ENCODE measurements at places on chromosomes 6 and 20.

GRCh38 chr20:46144432-46145025 lies 26.4 kb downstream of the CD40 start:
- DNase-seq = no peak

GRCh38 chr6:123925842-123926399 lies 122.3 kb downstream of the NKAIN2 start:
- no peak for DNase-seq

- no peak for DNase-seq
Observed at GRCh38 chr6:36818756-36819155, 20.5 kb downstream of the CPNE5 start.

DNA sequence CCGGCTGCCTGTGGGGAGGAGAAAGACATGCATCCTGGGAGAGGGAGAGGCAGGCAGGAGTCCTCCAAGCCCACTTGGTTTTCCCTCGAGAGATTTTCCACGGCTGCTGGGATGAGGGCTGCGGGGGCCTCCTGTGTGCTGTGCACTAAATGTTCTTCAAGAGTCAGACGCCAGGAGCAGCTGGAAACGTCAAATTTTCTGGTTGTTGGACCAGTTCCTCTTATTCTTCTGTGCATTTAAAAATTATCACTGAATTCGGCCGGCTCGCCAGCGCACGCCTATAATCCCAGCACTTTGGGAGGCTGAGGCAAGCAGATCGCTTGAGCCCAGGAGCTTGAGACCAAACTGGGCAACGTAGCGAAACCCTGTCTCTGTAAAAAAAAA lies 32.8 kb upstream of the NTSR1 start:
- DNase-seq = no peak

DNA sequence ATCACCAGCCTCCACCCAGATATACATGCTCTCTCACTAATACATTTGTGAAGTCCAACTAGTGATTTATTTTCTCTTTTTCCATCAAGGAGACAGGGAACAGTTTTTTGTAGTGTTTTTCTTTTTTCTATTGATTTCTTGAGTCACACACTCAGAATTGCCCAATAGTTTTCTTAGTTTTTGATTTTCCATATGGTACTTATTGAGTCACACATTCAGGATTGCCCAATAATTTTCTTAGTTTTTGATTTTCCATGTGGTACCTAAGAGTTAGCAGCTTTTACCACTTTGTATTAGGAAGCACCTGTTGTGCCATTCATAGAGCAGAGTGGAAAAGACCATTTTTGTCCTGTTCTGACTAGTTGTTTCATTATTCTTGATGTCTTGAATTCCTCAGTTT lies 1268.8 kb downstream of the EPHA7 start:
- DNase-seq = no peak

DNA sequence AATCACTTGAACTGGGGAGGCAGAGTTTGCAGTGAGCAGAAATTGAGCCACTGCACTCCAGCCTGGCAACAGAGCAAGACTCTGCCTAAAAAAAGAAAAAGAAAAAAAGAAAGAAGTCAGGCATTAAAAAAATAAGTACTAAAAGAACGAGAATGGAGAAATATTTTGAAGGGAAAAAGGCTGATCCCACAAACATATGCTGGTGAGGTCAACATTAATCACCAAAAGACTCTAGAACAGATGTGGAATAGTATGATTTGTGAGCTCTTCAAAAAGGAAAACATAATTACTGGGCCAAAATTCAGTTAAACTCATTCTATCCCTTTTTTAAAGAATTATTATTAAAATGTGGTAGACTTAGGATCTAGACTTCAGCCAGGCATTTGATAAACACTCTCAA lies 61.2 kb upstream of the NRSN1 start:
- no peak for DNase-seq

DNA sequence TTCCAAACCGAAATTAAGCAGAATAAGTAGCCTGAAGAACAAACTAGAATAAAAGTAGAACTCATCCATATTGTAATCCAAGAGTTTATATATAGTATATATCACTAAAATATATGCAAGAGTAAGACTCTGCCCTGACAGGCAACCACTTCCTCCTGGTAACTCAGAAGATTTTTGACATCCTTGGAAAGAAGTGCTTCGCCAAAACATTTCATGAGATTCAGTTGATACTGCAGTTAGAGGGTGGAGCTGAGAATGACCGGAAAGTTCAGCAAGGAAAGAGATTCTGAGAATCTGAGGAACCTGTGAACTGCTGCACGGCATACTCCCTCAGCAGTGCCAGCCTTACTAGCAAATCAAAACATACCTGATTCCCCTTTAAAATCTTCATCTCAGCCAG lies 79.6 kb downstream of the CDK19 start:
- DNase-seq = no peak

- DNase-seq = no peak
Observed at GRCh38 chr20:40591536-40591935, 97.5 kb downstream of the MAFB start.

GRCh38 chr6:133343220-133343619 lies 102.1 kb downstream of the EYA4 start:
- DNase-seq = no peak

DNA sequence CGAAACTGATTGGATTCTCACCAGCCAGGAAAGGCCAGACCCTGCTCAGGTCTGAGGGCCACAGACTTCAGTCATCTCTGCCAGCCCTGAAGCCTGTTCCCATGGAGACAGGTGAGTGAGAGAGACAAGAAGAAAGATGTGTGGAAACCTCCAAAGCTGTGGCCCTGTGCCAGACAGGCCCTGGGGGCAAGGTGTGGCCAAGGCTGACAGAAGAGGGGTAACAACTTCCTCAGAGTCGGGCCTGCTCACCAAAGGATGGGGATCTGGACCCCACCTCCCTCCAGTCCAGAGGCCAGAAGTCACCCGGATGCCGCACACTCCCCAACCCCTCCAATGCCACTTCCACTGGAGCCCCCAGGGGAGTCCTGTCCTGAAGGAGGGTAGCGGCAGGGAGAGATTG lies 73.6 kb downstream of the MDGA1 start:
- no peak for DNase-seq

DNA sequence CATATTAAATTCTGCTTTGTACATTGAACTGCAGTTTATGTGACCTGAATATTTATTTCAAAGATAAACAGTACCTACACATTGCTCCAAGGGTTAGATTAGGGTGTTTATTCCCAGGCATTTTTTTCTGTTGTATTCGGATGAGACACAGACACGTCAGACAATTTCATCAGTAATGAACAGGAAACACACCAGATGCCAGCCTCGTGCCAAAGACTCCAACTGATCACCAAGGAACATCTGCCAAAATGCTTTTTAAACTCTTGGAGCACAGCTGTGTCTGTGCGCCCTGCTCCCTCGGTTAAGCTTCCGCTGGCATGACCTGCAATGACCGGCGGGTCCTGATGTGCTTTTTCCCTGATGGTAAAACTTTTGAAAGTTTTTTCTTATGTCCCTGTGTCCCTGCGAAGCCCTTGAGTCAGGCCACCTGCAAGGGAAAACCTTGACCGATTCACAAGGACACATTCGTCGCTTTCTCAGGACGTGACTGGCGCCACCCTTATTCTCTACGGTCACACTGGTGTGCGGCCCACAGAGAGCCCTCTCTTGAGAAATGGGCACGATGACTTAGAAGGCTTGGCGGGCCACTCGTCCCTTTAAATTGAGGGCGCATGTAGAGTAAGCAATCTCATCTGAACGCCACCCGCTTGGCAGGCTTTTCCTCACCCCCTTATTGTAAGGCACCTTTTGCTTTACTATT lies 173.9 kb downstream of the QKI start:
- DNase-seq = no peak

GRCh38 chr6:3085074-3085473 lies 16.8 kb downstream of the RIPK1 start:
- no peak for DNase-seq

DNA sequence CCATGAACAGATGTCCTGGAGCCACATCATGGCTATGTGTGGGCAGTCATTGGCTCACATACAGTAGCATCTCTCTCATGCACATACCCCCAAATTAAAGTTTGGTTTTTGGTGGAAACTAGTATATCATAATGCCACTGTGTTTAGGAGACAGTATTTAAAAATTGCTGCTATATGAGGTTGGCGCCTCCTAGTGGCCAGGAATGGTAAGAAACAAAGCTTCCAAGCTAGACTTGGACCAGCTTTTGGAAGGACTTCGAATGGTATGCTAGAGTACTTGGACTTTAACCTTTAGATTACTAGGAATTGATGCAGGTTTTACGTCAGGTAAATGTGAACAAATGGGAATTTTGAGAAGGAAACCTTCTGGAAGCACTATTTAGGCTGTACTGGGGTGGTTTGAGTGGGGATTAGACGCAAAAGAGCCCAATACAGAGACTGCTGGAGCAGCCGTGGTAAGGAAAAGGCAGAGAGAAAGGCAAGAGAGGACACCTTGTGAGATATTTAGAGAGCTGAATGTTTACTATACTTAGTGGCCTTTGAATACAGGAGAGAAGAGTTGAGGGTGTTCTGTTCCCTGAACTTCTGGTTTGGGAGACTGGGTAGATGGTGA lies 23.8 kb downstream of the PRSS35 start:
- DNase-seq = peak; percentile 40

- DNase-seq = no peak
Observed at GRCh38 chr6:112362812-112363570, 15.9 kb downstream of the RFPL4B start.

DNA sequence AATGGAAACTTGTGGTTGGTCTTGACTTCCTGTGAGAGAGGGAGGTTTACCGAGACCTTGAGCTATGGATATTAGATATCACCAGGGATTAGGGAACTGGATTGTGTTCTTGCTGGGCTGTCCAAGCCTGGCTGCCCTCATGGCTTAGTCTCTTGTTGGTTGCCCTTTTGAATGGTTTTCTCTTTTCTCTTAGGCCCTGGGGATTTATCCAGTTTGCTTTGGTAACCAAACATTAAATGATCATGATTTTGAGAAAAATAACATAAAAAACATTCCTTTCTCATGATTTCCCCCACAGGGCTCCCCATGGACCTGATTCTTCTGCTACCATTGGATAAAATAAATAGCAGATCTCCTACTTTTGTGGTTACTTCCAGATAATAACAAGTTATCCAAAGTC lies 306.4 kb upstream of the RNF217 start:
- no peak for DNase-seq

DNA sequence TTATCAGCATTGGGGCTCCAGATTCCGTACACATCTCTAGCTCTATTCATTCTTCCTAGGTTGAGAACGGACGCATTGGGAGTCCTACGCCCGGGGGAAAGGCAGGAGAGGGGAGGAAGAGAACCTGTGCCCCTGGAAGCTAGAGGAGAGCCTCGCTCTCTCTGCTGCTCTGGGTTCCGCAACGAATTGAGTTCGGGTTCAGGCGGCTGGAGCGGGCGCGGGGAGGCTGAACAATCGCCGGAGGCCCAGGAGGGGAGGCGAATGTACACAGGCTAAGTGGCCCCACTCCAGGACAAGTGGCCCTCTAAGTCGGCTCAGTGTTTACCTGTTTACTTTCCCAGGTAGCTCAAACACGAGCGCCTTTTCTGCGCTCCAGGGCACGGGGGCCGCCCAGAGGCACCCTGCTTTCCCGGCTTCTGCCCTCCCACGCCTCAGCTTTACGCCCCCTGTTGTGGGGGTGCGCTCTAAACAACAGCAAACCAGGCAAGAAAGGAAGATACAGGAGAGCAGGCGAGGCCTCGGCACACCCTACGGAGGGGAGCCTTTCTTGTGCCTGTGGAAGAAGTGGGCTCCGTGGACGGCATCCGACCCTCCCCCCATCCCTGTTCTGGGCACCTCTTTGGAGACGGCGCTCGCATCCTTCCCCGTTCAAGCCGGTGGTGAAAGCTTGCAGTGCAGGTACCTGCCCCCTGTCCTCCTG lies 4.6 kb upstream of the NKX2-2 start:
- no peak for DNase-seq

DNA sequence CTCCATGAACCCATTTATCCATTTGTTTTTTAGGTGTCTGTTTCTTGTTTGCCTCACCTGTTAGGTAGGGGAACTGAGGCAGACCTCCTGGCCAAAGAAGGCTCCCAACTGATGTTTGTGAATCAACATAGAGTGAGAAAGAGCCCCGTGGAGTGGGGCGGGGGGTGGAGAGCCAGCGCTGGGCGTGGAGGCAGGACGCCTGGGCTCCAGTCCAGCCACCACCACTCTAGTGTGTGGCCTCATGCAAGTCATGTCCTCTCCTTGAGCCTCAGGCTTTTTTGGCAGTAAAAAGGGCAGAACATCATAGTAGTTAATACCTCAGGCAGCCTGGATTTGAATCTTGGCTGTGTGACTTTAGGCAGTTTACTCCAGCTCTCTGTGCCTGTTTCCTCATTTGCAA lies 42.2 kb upstream of the SCRT2 start:
- no peak for DNase-seq

GRCh38 chr6:170037541-170038250 lies 253.2 kb downstream of the DLL1 start:
- DNase-seq = no peak

- DNase-seq = no peak
Observed at GRCh38 chr6:46113370-46113769, 16.4 kb upstream of the ENPP4 start.

GRCh38 chr6:166786704-166787293 lies 159.7 kb upstream of the RPS6KA2 start:
- DNase-seq = no peak

DNA sequence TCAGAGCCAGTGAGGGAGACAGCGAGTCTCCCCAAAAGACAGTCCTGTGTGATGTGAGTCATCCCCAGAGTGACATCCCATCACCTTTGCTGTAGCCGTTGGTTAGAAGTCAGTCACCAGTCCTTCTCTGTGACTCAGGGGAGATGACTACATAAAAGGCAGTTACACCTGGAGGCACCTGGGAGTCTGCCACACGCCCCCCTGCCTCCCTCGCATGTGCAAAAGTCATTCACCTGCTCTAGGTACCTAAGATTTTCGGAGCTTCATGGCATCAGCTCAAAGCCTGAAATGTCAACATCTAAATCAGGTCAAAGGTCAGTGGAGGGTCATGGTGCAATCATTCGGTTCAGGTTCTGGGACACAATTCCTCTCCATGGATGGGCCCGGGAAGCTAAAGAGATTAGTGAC lies 50.3 kb downstream of the PRR18 start:
- peak; percentile 46 for DNase-seq

DNA sequence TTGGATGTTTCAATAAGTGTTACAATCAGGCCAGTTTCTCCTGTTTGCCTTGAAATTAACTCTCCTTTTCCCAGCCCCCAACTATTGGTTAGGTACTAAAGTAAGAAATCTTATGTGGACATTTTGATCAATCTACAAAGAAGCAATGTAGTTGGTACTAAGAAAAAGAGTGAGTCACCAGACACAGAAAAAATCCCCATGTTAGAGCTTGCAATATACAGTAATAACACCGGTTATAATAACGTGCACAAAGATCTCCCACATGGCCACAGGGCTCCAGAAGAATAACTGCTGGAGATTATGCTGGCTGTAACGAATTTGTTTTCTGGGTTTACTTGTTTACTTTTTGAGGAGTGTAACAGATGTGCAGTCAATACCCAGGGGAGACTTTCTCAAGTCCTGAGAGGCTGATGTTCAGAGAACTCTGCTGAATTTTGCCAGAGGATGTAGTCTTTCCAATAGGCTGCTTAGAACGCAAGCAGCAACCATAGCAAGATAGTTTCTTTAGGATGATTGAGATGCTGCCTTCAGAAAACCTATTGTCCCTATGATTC lies 166.2 kb upstream of the SPACA1 start:
- DNase-seq = no peak

All from stimulated activated CD4-positive, alpha-beta T cell treated with anti-CD3 and anti-CD28 coated beads, Interleukin-4, amount 100 ng/mL, for 1 hour (primary cell).